ENCODE measurements at places on chromosomes 11 and 22.

GRCh38 chr22:44668190-44668885, 33.7 kb upstream of the PRR5 start:
- no peak for DNase-seq

DNA sequence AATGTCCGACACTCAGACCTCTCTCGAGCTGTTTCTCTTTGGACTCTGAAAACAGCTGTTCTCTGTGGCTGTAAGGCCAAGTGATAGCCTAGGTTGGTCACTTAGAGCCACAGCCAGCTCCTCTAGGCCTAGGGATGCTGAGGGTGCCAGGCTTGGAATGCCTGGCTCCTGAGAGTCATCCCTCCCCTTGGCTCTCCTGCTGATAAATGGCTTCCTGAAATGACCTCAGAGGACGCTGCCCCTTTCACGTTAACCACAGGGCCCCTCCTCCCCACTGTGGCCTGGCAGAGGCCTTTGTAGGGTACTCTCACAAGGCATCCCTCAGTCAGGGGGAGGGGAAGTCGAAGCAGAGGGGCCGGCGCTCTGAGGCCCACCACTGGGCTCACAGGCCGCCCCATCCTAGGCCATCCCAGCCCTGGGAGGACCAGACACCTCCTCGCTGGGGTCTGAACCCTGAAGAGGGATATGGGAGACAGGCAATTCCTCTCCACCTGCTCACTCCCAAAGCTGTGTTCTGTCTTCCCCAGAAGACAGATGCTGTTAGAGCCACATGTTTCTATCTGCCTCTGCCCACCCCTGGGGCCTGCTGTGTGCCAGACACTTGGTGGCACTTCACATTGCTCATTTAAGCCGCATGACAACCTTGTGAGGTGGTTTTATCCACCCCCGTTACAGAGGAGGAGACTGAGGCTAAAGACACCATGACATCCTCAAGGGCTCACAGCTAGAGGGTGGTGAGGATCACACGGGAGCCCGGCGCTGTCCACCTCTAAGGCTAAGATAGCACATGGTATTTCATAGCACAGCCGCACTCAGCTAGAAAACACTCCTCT, 50.9 kb downstream of the ARFGAP3 start:
- no peak for DNase-seq

- DNase-seq: no peak
These were observed 90.9 kb upstream of the CRTAM start for GRCh38 chr11:122747351-122747781.

DNA sequence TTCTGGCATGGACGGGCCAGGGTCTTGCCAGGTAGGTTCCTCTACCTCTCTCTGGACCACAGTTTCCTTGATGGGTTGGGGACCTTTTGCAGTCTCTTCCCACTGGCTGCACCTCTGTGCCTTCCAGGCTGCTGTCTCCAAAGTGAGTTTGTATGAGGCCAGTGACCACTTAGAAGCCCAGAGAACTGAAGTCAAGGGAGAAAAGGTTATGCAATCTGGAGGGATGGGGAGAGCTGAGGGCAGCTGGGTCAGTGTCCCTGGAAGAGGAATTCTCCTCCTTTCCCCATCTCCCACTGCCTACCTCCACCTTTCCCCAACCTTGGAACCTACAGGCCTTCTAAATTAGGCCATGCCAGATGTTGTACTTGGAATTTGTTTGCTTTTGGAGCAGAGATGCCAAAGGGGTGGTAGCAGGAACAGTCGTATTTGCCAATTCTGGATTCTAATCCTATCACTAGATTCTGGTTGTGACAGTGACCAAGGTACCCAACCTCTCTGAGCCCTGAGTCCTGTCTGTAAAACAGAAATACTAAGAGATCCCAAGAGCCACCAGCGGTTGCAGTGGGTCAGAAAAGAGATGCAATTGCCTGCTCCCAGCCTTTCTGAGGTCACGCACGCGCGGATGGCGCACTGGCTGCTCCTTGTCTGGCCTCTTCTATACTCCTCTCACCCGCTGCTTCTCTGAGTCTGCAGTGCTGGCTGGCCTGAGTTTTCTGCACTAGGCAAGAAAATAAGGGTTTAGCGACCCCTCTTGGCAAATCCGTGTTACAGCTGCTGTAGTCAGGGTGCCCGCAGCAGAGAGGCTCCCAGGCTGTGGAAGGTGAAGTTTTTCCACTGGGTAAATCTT, 10.7 kb upstream of the ACCSL start:
- DNase-seq: peak; percentile 76

GRCh38 chr22:43346521-43346929, 3.4 kb upstream of the SCUBE1 start:
- peak; percentile 49 for DNase-seq

GRCh38 chr11:128563942-128564641, 23.3 kb downstream of the ETS1 start:
- DNase-seq: no peak

GRCh38 chr11:130629039-130629438, 180.6 kb downstream of the ADAMTS15 start:
- peak; percentile 69 for DNase-seq

DNA sequence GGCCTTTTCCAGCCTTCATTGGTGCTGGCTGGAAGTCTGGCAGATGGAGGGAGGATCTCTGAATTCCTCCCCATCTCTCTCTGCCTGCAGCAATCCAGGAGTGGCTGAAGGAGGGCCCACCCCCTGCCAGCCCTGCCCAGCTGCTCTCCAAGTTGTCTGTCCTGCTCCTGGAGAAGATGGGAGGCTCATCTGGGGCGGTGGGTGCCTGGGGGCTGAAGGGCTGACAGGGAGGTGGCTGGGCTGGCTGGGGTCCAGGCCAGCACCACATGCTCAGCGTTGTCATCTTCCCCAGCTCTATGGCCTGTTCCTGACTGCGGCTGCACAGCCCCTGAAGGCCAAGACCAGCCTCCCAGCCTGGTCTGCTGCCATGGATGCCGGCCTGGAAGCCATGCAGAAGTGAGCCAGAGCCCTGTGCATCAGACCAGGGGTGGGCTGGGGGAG, 12.2 kb downstream of the TKFC start:
- peak; percentile 56 for DNase-seq

DNA sequence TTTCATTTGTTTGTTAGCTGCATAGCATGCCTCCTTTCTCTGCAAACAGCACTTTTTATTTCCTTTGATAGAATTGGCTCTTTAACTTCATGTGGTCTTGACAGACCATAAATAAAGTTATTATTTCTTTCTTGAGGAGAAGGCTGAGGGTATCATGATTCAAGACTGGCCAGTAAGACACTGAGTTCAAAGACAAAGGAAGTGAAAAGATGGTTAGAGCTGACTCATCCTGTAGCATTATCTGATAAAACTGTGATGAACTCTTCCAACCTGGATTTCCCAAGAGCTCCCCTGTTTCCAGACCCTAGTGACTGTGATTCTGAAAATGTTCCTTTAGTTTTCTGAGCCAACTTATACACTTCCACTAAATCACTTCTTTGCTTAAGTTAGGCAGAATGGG, 179.3 kb upstream of the FAT3 start:
- DNase-seq: no peak

Data from NCI-H2171 treated with DMSO at 0.1 percent for 48 hours (cell line).